ENCODE measurements at places on chromosomes 2 and 18.

GRCh38 chr18:44216169-44216568, 464.5 kb upstream of the SETBP1 start:
- no peak for DNase-seq

- DNase-seq: no peak
Measured at GRCh38 chr2:19746611-19747309, 155.0 kb downstream of the TTC32 start.

DNA sequence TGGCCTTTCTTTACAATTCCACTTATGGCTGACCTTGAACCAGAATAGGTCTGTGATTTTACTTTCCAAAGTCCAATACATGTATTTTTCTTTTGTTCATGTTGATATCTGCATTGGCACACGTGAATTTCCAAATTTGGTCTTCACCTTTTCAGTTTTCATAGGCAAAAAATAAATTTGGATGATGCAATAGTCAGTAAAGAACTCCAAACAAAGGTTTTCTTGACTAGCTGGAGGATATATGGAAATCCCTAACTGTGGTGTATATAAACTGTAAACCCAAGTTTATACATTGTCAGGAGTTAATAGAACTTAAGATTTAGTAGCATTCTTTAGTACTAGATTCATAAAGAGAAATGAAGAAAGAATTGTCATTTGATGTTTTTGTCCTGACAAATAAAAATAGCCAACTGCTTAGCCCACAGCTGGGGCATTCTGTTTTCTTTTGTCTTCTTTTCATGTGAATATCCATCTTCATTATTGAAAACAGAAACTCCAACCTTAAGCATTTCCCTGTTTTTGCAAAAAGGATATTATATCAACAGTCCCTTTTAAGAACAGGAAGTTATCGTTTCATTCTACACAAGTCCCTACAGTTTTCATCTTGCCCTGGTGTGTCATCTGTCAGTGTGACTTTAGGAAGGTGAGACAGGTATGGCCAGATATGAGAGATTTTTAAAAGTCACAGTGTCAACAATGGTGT, 132.9 kb downstream of the BCL2 start:
- DNase-seq: no peak

- DNase-seq: no peak
Measured at GRCh38 chr2:109059474-109060165, 69.4 kb upstream of the SH3RF3 start.

GRCh38 chr2:175964195-175964594, 37.9 kb downstream of the LNPK start:
- no peak for DNase-seq

DNA sequence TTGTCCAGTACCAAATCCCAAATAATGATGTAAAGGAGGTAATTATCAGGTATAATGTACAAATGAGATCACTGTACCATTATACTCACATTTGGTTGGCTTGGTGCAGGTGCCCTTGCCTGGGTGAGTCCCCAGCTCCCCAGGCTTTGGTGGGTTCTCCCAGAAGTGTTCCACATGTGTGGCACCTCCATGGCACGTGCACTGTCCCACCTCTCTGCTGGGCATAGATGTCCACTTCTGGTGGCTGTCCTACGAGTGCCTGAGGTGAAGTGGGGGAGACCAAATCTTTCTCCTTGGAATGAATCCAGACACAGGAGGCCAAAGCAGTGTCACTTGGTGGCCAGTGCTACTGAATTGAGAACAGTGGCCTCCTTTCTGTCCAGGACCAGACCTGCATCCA, 162.4 kb upstream of the SESTD1 start:
- no peak for DNase-seq

- no peak for DNase-seq
Measured at GRCh38 chr2:44964752-44965236, 23.3 kb downstream of the SIX3 start.
